ENCODE measurements at places on chromosomes 6 and 20.

GRCh38 chr6:104087765-104088164 lies 772.0 kb downstream of the HACE1 start:
- no peak for DNase-seq

DNA sequence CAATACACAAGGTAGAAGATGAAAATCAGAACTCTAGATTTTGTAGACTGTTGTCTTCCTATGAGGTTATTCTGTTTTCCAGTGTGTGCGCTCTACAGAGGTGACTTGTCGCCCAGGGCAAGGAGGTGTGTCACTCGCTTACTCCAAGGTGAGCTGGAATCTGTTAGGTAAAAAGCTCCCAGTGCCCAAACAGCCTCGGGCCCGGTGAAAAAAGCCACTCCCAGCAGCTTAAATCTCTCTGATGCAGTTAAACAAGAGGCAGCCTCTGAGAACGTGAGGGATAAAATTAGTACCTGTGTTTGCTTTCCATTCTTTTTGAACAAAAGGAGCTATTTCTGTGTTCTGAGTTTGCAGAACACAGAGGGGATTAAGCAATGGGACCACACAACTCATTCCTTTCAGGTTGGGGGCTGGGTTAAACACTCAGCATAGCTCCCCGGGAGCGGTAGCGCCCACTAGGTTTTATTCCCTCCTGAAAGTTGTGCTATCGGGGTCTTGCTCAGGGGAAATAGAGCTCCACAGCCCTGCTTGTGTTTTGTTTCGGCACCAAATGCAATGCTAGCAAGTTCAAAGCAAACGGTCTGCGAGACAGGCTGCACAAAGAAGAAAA lies 181.2 kb downstream of the FOXA2 start:
- DNase-seq = no peak

- no peak for DNase-seq
Observed at GRCh38 chr6:7515363-7515762, 26.1 kb upstream of the DSP start.

- DNase-seq = no peak
Observed at GRCh38 chr6:36800223-36801076, 38.8 kb downstream of the CPNE5 start.

DNA sequence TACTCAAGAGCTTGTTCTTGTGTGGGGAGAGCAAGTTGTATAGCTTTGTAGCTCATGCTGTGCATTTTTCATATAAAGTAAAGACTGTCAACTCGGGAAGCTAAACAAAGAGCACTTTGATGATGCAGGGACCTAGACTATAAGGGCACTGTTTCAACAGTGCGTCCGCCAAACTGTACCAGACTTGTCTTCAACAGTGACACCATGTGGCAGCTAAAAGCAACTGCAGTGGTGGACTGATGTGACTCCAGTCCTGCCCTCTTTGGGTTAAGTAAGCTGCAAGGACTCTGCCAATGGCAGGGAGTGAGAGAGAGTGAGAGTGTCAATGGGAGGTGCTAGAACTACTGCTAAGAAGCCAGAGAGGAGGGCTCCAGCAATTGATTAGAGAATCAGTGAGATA lies 48.1 kb upstream of the MC3R start:
- DNase-seq = no peak

- peak; percentile 41 for DNase-seq
Observed at GRCh38 chr6:149628875-149629510, 19.5 kb downstream of the KATNA1 start.

DNA sequence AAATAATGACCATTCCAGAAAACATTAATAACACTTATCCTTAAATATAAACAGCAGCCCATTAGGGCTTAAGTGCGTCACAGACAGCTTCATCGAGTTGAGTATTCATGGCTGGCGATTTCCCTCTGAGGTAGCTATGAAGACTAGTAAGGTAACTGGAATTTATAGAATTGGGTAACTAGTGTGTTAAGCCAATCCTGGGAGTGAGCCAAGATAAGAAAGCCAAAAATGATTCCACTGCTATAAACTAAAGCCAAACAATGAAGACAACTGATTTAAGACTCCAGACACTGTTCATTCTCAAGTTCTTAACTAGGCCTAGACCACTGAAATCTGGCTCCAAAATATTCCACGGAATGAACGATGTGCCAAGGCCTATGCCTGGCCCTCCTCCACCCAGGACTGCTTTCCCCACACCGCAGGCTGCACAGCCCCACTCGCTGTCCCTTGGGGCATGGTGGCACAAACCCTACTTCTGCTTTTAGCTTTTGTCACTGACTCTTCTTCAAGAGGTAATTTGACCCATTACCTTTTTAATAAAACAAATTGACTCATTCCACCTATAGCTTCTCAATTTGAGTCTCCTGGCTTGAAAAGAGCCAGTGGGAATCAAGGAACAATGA lies 66.0 kb downstream of the BLOC1S5 start:
- no peak for DNase-seq

DNA sequence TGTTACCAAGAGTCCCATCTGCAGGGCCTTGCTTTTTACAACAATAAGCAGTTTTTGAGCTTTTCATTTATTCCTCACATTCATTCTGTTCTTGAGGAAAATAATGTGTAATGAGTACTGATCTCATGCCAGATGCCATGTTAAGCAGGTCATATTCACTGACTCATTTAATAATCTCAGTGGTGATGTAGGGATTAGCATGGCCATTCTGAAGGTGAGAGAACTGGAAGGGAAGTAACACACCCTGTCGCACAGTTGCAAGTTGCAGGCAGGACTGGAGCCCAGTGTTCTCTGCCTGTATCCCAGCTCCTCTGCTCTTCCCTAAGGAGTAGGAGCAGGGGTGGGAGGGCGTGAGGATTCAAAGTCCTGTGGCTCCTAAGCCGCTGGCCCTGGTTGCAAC lies 5.6 kb downstream of the PCIF1 start:
- no peak for DNase-seq

GRCh38 chr6:158910484-158911440 lies 89.2 kb downstream of the RSPH3 start:
- peak; percentile 73 for DNase-seq

DNA sequence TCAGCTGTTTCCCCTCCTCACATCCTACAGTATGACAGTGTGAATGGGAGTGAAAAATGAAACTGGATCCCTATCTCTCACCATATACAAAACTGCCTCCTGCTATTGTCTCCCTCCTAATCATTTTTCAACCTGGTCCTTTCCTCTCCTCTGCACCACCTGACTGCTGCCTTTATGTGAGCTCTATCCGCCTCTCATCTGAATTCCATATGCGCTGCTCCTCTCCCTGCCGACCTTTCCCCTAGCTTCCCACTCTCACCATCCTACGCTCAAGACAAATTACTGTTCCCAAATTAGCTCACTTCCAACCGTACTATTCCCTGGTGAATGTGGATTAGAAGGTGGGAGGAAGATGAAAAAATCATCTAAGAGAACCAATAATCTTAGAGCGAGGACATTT lies 148.4 kb upstream of the FBXL4 start:
- no peak for DNase-seq

GRCh38 chr20:50470264-50470858 lies 39.8 kb upstream of the PTPN1 start:
- DNase-seq = no peak

DNA sequence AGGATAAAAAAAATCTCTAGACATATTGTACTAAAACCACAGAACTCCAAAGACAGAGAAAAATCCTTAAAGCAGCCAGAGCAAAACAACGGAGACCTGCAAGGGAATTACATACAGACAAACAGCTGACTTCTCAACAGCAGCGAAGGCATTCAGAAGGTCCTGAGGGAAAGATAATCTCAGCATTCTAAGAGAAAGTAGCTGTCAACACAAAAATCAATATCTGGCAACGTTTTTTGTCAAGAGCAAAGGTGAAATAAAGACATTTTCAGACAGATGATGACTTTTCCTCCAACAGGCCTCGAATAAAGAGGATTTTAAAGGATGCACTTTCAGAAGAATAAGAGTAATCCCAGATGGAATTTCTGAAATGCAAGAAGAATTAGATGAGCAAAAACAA lies 6.1 kb upstream of the SCGN start:
- DNase-seq = no peak

- no peak for DNase-seq
Observed at GRCh38 chr6:88342336-88342735, 176.2 kb upstream of the CNR1 start.

- no peak for DNase-seq
Observed at GRCh38 chr6:166397849-166398248, 15.1 kb upstream of the MPC1 start.

DNA sequence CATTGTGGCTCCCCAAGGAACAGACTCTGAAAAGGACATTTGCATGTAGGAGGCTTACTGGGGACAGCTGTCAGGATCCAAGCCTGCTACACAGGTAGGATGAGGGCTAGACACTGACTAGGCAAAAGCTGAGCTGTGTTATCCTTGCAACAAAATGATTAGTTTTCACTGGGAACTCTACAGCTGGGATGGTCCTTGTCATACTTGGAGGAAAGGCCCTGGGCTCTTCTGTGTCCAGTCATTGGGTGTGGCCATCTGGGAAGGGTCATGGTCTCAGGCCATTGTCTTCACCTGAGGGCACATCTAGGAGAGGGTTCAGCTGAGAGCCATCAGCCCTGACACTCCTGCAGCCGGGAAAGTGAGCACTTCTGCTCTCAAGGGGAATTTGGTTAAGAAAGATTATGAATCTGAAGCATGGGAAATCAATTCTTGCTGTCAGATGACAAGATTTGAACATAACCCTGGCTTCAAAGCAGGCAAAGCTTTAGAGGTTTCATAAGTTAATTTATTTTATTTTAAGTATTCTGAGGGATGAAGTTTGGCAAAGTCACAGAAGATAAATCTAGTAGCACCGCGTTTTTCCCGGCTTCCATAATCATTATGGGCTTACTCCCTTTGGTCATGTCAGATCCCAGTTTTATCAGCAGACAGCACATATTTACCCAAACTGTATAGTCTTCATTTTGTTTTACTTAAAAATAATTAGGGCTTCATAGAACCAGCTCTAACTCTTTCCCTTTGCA lies 78.4 kb upstream of the SLC22A23 start:
- no peak for DNase-seq

DNA sequence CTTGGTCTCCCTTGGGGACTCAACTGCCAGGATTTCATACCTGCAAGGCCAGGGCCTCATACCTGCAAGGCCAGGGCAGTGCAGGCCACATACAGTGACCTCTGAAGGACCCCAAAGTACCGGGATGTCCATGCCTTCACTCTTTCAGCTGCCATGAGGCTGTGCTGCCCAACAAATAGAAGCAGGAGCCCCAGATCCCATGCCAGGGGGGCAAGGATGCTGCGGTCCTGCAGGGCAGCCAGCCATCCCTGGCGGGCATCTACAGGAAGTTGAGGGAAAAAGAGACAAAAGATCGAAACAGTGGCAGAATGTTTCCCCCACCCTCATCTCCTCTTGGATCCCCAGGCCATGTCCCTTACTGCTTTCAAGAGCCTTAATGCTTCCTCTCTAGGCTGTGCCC lies 799 bp downstream of the NRM start:
- no peak for DNase-seq

DNA sequence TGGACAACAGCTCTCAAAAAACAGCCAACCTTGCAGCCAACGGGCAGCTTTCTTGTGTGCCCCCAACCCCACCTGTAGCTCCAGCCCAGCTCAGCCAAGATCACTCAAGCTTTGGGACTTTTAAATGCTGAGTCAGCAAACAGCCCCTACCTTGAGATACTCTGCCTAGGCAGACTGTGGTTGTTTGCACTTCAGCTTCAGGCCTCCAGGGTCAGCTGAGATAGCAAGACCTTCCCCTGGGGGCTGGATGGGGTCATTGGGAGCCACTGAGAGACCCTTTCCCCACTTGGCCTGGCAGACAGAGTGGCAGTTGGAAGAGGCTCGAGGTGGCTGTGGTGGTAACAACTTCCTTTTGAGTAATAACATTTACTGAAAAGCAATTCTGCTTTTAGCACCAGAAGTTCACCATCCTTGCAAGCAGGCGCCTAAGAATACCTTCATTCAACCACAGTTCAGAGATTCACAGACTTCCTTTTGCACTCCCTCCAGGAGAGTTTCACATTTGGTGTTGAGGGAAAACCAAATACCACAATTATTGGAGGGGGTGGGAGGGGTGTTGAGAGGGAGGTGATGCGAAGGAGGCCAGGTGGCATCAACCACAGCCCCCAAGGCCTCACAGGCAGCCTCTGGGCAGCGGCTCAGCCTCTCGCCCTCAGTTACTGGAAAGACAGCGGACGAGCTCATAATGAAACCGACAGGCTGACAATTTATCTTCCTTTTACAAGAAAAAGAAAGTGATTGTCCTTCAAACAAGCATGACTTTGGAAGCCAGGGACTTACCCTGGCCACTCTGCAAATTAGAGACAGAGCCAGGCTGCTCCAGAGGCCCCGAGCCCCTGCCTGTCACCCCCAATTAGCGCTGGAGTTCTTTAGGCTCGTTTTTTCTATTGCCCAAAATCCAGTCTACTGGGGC lies 148.1 kb downstream of the CEBPB start:
- DNase-seq = peak; percentile 85

GRCh38 chr6:150420428-150420827 lies 51.6 kb downstream of the IYD start:
- no peak for DNase-seq

GRCh38 chr6:167285077-167285770 lies 5.9 kb upstream of the UNC93A start:
- no peak for DNase-seq

DNA sequence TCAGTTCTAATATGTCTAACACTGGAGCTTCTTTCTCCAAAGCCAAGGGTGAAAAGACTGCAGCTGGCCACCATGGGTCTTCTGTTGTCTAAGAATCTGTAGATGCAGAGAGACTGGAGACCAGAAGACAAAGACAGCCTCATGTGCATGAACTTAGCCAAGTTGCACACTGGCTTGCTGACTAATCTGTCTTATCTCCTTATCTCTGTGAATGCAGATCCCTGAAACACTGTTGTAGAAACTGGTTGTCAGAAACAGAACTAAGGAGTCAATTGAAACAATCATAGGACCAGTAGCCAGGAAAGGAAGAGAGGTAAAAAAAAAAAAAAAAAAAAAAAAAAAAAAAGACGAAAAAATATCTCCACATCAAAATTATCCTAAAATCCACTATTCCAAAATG lies 109.7 kb downstream of the BFSP1 start:
- no peak for DNase-seq

DNA sequence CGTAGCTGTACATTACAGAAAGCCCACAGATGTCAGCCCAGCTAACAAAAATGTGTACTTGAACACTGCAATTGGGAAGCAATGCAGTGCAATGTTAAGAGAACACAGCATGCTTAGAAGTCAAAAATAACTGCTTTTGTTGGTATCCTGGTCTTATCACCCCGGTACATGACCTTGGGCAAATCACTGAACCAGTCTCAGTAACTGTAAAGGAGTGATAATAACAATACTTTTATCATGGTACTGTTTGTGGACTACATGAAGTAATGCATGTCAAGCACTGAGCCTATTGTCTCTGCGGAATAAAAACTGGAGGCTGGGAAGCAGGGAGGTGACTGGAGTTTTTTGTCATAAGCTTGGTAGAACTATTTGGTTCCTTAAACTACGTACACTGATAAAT lies 44.7 kb upstream of the SPDEF start:
- DNase-seq = no peak
